ENCODE measurements at places on chromosomes 6 and 20.

- no peak for DNase-seq
Measured at GRCh38 chr6:110799189-110799588, 16.1 kb downstream of the CDK19 start.

DNA sequence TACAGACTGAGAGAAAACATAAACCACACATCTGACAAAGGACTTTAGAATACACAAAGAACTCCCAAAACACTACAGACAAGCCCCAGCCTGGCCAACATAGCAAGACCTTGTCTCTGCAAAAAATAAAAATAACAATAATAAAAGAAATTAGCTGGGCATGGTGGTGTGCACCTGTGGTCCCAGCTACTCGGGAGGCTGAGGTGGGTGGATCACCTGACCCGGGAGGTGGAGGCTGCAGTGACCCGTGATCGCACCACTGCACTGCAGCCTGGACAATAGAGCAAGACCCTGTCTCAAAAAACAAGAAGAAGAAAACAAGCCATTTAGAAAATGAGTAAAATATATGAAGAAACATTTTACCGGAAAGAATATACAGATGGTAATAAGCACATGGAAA, 13.1 kb downstream of the SDCBP2 start:
- no peak for DNase-seq

- peak; percentile 11 for DNase-seq
Measured at GRCh38 chr6:11270030-11271027, 37.9 kb upstream of the NEDD9 start.

DNA sequence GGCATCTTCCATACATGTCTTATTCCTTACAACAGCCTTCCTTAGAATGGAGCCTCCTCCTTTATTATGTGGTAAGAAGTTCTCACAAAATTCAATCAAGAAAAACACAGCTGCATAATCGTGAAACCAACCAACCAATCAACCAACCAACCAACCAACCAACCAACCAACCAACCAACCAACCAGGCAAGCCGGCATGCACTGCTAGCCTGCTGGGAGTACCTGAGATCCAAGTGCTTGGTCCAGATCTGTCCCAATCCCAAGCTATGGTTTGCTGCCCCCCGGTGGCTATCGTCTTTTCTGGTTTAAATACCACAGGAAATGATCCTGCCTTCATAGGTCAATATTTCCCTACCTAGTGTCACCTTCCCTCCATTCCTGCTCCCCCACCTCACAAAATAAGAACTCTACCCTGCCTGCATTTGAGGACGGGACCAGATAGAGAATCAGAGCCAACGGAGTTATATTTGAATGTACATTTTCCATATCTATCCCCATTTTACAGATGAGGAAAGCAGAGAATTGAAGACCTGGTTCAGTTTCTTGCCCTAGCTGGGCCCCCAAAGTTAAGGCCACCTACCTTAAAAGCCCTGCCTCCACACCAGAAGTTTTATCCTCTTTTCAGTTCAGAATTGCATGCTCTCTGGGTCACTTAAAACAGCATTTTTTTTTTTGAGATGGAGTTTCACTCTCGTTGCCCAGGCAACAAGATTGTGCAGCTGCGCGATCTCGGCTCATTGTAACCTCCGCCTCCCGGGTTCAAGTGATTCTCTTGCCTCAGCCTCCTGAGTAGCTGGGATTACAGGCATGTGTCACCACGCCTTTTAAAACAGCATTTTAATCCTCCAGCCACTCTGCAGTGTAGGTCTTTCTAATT, 27.1 kb downstream of the RAB44 start:
- DNase-seq: peak; percentile 73

GRCh38 chr20:24961384-24962181, 12.5 kb downstream of the CST7 start:
- no peak for DNase-seq

GRCh38 chr6:119224095-119224701, 125.4 kb downstream of the MAN1A1 start:
- no peak for DNase-seq

DNA sequence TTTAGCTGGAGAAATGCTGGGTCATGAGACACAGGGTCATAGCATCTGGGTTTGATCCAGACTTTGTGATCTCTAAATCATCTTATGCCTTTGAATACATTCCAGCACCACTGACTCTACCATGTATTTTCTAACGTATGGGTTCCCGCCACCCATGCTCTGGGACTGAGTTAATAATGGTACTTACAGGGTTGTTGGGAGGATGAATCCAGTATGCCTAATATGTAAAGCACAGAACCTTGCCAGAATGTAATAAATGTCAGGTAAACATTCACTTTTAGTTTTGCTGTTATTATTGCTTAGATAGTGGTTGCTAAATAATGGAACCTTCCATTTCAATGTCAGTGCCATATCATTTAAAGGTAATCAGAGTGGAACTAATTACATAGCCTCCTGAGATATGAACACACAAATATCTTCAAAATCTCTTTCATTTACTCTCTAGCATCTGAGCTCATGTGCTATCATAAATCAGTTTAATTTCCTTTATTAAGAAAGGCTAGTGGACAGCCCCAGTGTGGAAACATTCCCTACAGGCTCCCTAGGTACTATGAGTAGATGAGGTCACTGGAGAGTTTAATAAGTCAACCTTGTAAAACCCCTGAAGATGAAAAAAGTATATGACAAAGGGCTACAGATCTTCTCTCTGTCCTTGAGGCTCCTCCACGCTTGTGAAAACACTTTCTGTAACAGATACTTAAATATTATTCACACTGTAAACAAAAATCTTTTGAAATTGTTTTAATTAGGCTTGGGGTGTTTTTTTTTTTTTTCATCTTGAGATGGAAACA, 226.6 kb downstream of the ALDH8A1 start:
- peak; percentile 28 for DNase-seq

DNA sequence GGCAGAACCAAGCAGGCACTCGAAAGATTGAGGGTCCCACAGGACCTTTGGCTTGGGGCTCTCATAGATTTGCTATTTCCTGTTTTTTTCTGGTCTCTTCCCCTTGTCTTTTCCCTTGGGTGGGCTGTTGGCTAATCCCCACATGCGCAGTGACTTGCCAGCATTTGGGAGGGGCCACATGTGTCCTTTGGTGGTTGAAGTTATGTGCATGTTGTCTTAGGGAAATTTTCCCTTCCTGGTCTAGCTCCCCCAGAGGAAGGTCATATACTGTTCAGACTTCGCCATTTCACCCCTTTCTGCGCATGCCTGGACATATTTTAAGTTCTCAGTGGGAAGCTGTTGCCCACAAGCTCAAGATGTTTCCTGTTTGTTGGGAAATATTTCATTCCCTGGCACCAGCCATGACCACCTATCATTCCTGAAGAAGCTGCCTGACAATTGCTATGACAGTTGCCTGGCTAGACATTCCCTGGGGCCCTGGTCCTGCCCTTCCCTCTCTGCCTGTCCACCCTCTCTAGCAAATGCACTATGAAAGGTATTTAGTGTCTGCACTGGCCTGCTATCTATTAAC, 156.2 kb upstream of the THBS2 start:
- DNase-seq: no peak

GRCh38 chr6:100662264-100662663, 197.5 kb upstream of the SIM1 start:
- DNase-seq: no peak

- DNase-seq: no peak
Measured at GRCh38 chr20:1817577-1818211, 77.5 kb upstream of the SIRPA start.

GRCh38 chr6:131694832-131695426, 6.3 kb downstream of the OR2A4 start:
- DNase-seq: peak; percentile 74

GRCh38 chr6:91575032-91575431, 988.2 kb upstream of the MAP3K7 start:
- no peak for DNase-seq

DNA sequence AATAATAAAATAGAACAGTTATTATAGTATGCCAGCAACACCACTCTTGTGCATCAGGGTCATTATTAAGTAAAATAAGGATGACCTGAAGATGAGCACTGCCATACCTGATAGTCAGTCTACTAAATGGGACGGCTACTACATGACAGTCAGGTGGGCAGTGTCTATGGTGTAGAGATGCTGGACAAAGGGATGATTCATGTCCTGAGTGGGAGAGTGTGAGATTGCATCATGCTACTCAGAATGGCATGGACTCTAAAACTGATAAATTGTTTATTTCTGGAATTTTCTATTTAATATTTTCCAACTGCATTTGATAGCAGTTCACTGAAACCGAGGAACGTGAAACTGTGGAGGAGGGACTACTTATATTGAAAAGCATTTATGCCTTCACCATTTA, 38.8 kb downstream of the SNX9 start:
- DNase-seq: peak; percentile 57

DNA sequence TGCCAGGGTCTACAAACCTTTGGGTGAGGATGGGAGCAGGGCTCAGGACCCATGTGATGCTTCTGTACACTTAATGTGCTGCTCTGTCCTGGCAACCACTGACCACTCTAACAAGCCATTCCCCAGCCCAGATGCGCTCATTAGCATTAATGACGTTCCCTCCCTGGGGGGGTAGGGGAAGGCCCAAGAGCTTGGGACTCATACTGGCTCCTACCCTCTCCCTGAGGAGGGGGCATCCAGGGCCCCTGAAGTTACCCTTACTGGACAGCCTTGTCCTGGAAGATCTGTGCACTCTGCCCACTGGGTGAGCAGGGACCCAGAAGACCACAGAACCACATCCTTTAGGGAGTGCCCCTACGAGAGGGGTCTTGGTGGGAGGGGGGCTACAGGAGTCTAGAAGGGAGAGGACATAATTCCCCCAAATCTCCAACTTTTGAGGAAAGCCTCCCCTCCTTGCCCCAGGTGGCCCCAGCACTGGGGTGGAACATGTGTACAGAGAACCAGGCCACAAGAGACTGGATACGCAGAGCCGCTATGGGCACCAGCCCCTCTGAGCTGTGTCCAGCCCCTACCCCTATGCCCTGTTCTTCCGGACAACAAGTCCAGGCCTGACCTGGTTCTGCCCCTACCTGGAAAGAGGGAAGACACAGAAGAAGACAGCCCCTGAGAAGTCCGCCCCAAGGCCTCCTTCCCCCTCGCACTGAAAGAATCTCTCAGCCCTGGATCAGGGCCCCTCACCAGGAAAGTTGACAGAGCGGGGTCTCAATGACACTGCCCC, 1.4 kb downstream of the TEAD3 start:
- no peak for DNase-seq
